ENCODE measurements at places on chromosomes 5 and 9. TPM values are rescaled to one million over a fixed set of nuclear protein-coding genes. Genes with fewer than 3 reads are reported as not detected.

The FOXE1 gene
- not detected for total RNA-seq

GRCh38 chr9:136671646-136672430 lies 9.1 kb downstream of the EGFL7 start:
- no peak for DNase-seq

The PCDHA7 gene
- total RNA-seq = not detected

GRCh38 chr9:102767076-102767475 lies 228.1 kb upstream of the CYLC2 start:
- no peak for DNase-seq

GRCh38 chr5:26805076-26805475 lies 233.3 kb downstream of the CDH9 start:
- DNase-seq = no peak

- peak; percentile 48 for DNase-seq
Observed at GRCh38 chr5:32326216-32326772, 13.6 kb upstream of the MTMR12 start.

DNA sequence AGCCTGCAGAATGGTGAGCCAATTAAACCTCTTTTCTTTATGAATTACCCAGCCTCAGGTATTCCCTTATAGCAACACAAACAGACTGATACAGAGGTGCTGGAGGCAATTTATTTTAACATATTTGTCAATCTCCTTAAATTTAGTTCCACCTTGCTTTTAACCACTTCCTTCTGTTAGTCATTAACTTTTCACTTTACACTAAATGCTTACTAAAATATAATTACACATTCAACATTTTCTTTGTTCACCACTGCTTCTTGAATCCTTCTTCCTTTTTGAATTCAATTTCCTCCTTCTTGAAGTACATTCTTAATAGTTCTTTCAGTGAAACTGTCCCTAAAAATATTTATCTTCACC lies 39.4 kb downstream of the LYRM7 start:
- DNase-seq = no peak

The TYRP1 gene
- total RNA-seq = 0.74 TPM

The SLC6A18 gene
- total RNA-seq = not detected

The WNT8A gene
- total RNA-seq = not detected

DNA sequence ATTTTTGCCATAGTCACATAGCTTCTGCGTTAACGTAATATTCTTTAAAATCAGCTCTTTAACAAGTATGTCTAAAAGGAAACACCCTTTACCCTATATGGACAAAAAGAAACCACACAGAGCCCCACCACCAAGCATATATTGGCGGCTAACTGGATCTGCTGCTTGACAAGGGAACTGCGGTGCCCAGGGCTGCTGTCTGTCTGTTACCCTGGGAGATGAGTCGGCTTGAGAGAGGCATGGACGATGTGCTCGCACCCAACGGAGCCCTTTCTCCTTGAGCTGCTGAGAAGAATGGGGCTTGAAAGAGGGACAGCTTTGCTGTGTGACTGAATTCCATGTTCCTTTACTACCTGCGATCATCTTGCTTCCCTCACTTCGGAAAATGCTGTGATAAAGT lies 158.6 kb upstream of the SHB start:
- peak; percentile 13 for DNase-seq

- DNase-seq = no peak
Observed at GRCh38 chr5:110580625-110581024, 145.8 kb downstream of the TMEM232 start.

The ABO gene
- not detected for total RNA-seq

The CAMSAP1 gene
- 25.6 TPM for total RNA-seq

DNA sequence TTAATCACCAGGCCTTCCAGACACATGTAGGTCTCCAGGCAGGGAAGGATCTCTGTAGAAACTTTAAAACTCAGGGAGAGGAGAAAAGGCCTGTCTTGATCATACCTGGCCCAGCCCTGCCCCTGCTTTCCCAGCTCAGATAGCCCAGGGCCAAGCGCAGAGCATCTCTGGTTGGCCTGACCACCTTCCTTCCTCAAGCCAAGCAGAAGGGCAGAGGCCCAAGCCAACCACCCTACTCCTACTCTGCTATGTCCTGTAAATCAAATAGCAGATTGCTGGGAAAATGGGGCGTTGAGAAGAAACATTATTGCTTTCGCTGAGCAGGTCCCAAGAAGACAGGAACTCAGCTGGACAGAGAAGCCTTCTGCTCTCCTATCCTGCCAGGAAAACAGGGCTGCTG lies 14.3 kb downstream of the ENHO start:
- DNase-seq = no peak

DNA sequence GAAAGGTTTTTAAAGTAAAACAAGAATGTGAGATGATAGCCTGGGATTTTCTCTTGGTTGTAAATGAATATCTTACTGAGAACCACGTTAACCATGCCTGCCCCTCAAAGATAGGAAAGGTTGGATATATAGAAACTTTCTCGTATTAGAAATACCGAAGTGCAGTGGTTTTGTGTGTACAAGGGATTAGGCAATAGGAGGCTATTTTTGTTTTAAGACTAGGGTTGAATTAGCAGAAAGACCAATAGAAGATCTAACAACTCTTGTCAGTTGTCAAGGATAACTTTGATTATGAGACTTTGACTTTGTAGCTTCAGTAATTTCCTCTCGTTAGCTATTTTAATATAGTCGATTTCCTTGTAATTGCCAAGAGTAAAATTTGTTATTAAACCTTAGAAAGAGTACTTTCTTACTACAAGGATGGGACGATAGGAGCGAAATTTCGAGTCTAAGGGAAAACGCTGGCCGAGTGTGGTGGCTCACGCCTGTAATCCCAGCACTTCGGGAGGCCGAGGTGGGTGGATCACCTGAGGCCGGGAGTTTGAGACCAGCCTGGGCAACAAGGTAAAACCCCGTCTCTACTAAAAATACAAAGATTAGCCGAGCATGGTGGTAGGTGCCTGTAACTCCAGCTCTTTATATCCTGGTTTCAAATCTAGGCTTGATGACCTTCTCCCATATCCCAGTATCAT lies 838 bp downstream of the POLK start:
- DNase-seq = peak; percentile 2

The EFNA5 gene
- 4.1 TPM for total RNA-seq

GRCh38 chr5:32740651-32741050 lies 29.5 kb downstream of the NPR3 start:
- no peak for DNase-seq

- DNase-seq = no peak
Observed at GRCh38 chr5:137141779-137142178, 357.3 kb downstream of the SPOCK1 start.

- no peak for DNase-seq
Observed at GRCh38 chr9:126372716-126373115, 46.1 kb downstream of the MVB12B start.

The SPINK6 gene
- total RNA-seq = 1.2 TPM

The TEX48 gene
- not detected for total RNA-seq

DNA sequence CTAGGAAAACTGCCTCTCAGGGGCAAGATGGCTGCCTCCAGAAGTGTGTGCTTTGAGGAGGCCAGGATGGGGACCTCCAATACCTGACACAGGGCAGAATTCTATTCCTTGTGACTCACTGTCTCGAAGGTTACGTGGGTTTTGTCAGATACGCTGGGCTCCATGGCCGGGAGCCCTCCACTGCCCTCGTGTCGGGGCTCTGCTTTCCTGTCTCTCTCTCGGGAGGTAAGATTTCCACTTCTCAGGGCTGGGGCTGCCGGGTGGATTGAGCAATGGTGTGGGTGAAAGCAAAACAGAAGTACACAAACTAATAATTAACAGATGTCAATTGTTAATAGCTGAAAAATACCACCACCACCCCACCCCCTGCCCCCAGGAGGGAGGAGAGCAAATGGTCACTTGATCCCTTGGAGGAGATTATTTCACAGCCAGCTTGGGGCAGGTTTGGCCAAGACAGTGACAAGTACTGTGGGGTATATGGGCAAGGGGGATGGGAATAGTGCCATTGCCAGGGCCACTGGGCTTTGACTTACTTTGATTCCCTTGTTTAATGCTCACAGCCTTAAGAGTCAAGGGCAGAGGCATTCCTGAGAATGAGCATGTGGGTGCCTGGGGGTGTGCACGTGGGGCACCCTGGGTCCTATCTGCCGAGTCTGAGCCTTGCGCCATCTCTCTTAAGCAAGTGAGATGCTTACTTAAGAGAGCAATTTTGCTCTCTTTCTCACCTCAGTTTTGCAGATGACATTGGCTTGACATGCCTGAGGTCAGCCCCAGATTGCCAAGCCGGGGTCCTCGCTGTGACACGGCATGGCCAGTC lies 28.8 kb upstream of the DAB2IP start:
- no peak for DNase-seq

DNA sequence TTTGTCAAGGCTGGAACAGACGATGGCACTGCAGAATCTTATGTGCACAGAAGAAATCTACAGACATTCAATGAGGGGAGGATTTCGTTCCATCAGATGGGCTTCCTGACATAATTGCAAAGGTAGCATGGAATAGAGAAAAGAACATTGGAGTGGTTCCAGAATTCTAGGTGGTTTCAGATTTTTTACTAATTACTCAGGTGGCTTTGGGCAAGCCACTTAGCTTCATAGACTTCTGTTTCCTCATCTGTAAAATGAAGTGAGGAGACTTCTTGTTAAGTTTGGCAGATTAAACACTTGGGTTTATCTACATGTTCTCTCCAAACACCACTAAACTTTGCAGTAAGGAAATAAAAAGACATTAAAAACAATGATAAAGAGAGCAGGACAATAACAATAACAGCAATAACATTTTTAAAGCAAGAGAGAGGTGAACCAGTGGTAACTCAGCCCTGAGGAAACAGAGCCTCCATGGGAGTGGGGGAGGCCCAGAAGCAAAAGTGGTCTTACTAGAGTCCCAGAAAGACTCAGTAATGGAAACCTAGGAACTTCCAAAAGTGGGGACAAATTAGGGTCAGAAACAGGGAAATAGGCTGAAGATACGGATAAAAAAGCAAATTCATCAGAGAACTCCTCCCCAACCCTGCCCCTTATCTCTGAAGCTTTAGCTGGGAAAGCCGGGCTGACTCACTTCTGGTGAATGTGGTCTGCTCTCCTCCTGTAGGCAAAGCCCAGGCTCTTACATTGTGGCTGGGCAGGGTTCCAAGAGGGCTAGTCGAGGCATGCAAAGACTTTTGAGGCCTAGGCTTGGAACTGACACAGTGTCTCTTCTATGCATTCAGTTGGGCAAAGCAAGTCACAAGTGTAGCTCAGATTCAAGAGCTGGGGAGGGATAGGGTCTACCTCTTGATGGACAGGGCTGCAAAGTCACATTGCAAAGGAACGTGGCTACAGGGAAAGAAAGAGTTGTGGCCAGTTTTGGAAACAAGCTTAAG lies 11.8 kb upstream of the ACTBL2 start:
- peak; percentile 94 for DNase-seq

DNA sequence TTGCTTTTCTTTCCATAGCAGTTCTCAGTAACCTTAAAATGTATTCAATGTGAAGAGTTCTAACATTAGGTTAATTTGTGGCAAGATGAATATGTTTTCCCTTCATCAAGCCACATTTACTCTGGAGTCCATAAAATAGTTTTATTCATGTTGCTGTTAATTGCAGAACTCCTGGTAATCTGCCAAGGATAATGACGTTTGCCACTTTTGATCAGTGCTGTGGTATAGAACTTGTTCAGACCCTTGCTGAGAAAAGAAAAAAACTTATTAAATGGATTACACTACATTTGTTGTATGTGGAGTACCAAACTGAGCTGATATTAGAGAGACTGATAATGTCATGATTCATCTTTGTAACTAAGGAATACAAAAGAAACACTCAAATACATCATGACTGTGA lies 212.4 kb upstream of the DMAC1 start:
- no peak for DNase-seq

DNA sequence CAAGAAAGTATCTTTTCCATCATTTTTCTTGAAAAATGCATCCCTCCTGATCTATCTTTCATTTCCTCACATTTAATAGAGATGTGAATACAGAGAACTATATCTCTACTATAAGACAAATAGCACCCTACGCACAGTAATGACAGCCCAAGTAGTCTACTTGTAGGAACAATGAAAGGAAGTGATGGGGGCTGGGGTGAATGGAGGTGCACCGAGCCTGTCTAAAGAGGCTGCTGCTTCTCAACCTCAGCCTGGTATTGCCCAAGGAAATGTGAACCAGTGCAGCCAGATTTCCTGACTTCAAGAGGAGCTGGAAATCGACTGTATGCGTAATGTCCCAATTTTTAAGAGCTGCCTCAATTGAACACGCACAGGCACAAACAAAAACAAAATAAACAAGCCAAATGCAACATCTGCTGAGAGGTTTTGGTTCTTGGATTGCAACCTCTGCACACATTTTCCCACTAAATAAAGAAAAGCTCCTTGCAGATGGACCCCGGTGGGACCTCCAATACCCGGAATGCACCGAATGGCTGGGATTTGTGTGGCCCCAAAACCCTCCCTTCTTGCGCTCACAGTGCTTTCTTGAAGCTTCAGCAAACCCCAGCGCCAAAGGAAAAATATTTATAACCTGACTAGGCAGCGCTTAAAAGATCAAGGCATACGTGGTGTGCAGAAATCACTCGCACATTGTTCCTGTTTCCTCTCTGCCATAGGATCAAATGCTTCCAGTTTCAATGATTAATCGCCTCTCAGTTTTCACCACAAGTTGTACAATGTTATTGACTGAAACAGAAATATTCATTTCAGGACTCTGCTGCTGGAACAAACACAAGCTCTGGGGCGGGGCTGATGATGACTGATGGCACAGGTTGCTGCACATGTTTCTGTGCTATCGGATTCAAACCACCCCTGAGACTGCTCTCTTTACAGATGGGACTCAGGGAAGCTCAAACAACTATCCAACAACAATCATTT lies 68.3 kb downstream of the KCNIP1 start:
- no peak for DNase-seq

The OMD gene
- total RNA-seq = not detected

- DNase-seq = no peak
Observed at GRCh38 chr5:68028131-68028727, 187.3 kb upstream of the PIK3R1 start.

GRCh38 chr9:97740848-97741821 lies 44.0 kb upstream of the XPA start:
- no peak for DNase-seq

All from HT1080 (cell line).